ENCODE measurements at places on chromosomes 7 and 10.

- no peak for DNase-seq
Measured at GRCh38 chr10:124126145-124126982, 33.0 kb upstream of the CHST15 start.

GRCh38 chr7:73827567-73828106 lies 3.2 kb upstream of the CLDN4 start:
- peak; percentile 28 for DNase-seq

GRCh38 chr7:108246227-108246837 lies 116.2 kb upstream of the LAMB4 start:
- peak; percentile 96 for DNase-seq

GRCh38 chr10:86265236-86265894 lies 101.2 kb downstream of the GRID1 start:
- DNase-seq: no peak

DNA sequence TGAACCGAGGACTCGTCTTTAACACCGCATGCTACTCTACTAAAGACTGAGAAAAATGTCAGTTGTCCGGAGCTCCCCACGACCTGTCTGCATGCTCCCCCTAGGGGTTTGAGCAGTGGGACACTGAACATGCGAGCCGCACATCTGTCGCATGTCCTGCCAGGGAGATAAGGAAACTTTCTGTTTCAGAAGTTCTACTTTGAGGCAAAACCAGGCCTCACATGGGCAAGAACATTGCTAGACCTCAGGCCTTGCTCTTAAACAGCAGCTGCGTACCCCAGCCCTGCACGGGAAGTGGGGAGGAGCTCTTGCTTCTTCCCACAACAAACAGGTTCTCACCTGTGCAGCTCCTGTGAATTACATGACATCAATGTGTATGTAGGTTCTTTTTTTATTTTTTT lies 30.3 kb upstream of the HERPUD2 start:
- DNase-seq: no peak

GRCh38 chr10:130354976-130355795 lies 219.0 kb downstream of the GLRX3 start:
- DNase-seq: no peak

DNA sequence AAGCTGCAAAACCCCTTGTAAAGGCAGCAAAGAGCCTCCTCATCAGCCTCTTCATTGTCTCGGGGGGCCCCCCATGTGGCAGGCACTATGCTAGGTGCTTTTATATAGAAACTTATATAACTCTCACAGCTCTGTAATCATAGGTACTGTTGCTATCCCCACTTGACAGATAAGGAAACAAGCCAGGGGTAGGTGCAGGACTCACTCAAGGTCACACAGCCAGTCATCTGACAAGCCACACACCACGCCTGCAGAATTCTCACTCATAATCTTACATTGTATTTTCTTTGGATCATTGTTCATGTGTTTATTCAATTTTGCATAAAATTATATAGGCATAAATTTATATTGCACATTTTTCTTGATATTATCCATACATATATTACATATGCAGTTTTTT lies 165.4 kb downstream of the PPP1R17 start:
- no peak for DNase-seq

- no peak for DNase-seq
Measured at GRCh38 chr10:35268791-35269257, 67.5 kb upstream of the CCNY start.

GRCh38 chr10:93591065-93591808 lies 9.8 kb downstream of the RBP4 start:
- DNase-seq: no peak

DNA sequence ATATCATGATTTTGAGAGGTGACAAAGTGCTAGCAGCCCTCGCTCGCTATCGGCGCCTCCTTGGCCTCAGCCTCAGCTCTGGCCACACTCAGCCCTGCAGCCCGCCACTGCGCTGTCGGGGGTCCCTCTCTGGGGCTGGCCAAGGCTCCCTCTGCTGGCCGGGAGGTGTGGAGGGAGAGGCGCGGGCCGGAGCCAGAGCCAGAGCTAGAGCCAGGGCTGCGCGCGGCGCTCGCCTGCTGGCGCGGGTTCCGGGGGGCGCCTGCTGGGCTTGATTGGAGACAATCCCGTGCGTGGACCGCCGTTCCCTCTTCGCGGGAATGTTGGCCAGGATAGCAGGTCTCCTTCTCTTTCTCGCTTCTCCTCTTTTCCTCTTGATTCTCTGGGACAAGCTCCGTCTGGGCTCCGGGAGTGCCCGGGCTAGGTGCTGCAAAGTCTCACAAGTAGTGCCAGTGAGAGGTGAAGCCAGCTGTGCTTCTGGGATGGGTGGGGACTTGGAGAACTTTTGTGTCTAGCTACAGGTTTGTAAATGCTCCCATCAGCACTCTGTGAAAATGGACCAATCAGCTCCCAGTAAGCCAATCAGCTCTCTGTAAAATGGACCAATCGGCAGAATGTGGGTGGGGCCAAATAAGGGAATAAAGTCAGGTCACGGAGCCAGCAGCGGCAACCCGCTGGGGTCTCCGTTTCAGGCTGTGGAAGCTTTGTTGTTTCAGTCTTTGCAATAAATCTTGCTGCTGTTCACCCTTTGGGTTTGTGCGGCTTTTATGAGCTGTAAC lies 43.4 kb upstream of the ELMO1 start:
- DNase-seq: no peak

Data from EL (cell line).